ENCODE measurements at places on chromosomes 11 and 22.
A peak's percentile ranks its signal among the peaks of the same experiment; 100 is the strongest.

DNA sequence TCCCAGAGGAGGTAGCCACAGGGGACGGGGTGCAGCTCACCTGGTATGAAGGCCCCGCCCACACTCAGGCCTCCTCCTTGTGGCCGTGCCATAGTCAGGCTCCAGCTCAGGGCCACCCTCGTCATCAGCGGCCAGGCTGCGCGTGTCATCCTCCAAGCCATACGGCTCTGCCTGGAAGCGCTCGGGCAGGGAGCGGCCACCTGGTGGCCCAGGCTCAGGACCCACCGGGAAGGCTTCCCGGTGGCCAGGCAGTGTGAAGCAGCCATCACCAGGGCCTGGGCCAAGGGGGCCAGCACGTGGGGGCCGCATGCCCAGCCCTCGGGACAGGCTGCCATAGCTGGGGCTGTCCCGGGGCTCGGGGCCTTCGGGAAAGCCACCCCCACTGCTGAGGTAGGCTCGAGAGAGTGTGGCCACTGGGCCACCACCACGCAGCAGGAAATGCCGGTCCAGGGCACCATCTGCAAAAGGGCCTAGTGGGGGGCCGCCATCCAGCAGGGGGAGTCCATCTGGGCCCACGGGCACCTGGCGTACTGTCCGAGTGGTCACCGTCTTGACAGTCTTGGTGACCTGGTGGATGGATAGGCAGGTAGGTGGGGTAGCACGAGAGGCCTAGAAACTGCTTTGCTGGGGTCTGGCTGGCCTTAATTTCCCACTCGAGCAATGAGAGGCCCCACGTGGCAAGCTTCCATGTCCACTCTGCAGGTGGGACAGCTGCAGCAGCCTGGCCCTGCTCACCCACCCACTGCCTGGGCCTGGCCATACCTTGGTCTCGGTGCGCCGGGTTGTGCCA lies 35.3 kb downstream of the ARVCF start:
- DNase-seq, result no peak

DNA sequence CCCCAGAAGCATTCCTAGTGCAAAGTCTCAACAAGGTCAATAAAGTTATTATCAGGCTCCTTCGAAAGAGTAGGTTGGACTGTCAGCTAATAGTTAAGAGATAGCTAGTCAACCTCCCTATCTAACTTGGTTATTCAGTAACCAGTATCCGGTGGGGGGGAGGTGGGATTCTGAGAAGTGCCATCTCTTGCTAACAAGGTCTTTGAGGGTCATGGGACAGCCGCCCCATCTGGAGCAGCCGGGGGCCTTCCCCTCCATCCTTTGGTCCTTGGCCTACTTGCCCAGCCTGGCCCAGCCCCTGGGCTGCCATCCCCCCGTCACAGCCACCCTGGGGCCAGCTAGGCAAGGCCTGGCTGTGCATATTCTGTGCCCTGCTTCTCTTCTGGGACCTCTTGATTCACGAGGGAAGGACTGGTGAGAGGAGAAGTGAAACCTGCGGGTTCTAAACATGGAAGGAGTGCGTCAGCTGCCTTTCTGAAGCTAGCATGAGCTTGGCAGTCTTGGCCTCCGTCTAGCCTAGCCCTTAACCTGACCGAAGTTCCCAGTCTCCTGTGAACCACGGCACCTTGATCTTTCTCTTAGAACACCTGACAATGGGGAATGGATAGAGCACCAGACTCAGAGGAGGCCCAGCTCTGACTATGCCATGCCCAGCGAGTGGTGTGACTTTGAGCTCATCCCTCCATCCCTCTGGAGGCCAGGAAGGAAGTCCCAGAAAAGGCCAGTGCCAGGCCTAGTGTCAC lies 9.3 kb downstream of the SLC37A2 start:
- DNase-seq, result no peak

DNA sequence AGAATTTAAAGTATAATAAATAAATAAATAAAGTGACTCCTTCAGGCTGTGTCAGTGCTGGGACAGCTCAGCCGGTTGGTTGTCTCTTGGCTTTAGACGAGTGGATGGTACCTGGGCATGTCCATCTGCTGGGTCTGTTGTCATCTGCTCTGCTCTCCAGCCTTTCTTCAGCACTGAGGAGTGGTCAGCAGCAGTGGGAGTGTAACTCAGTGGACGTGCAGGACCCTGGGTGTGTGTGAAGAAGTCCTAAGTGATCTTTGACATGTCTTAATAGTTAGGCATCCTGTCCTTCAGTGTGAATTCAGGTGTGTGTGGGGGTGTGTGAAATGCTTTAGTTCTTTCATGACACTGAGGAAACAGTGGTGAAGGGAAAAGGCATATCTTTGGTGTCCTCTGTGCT lies 24.3 kb downstream of the AMOTL1 start:
- no peak for DNase-seq

GRCh38 chr22:19178065-19178656 lies 375 bp downstream of the SLC25A1 start:
- DNase-seq, result peak; percentile 46

- DNase-seq, result no peak
These were observed 840.3 kb downstream of the OPCML start for GRCh38 chr11:132691848-132692550.

DNA sequence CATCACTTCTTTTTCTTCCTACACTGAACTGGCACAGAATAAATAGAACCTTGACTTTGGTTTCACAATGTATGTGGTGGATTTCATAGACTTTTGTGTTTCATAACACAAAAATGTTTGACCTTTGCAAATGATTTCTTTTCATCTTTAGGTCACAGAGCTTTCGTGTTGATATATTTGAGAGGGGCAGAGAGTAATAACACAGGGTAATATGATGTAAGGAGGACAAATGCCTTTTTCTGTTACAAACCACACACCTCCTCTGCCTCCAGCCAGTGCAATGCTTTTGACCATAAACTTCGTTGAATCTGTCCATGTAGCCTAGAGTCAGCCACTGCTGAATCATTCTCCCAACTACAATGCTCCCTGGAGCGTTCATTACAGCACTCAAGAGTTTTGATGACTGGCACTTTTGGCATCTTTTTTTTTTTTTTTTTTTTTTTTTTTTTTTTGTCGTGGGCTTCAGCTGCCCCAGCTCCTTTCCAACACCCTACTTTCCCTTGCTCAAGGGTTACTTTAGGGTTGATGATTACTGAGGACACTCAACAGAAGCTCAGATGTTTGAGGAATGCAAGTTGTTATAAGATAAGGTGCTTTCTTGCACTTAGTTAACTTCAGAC lies 11.4 kb upstream of the CAT start:
- DNase-seq, result no peak

DNA sequence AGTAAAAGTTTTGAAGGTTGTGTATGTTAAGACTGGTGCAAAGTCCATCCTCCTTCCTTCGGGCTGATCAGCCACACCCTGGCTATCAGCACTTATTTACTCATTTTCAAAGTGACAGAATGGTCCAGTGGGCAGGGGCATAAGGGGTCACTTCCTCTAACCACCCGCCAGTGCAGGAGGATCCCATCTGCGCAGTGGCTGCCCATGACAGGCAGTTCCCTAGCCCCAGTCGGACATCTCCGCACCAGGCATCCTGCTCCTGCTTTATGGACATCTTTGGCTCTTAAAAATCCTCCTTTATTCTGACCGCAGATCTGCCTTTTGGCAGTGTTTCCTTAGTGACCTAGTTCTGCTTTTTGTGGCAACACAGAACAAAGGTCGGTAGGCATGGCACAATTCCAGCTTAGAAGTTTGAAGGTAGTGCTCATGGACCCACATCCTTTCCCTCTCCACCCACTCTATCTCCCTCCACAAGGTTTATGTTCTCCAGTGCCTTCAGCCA lies 55.9 kb downstream of the BMAL1 start:
- DNase-seq, result no peak

DNA sequence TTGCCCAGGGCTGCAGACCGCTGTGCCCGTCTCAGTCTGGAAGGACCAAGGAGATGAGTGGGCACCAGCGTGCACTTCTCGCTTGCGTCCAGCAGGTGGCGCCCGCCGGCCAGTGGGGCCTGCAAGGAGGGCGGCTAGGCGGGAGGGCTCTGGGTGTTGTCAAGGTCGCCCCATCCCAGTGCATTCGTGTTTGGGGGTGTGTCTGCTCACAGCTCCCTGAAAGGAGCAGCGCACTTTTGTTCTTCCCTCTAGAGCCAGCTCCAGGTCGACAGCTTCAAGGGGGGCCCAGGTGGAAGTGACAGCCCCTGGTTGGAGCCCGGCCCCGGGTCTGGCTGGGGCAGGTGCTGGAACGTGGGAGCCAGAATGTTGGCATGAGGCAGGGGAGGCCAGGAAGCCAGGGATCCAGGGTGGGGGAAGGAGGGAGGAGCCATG lies 23.4 kb upstream of the MPPED1 start:
- DNase-seq, result peak; percentile 73

DNA sequence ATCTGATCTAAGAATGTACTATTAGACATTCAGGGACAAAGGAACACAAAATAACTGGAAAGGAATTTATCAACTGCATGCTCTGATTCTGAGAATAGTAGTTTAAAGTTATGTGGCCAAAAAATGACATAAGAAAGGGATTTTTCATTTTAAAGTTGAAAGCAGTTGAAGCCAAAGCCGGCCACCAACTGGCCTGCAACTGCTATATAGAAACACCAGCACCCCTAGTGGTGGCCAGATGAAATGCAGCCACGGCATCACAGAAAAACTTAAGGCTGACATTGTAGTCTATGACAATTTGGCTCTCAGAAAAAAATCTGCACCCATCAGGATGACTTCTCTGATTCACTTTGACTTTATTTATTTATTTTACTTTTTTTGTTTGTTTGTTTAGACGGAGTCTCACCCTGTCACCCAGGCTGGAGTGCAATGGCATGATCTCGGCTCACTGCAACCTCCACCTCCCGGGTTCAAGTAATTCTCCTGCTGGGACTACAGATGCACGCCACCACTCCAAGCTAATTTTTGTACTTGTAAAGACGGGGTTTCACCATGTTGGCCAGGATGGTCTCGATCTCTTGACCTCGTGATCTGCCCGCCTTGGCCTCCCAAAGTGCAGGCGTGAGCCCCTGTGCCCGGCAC lies 59.2 kb downstream of the SLC35F2 start:
- DNase-seq, result peak; percentile 32

- DNase-seq, result no peak
These were observed 820.4 kb upstream of the CCDC90B start for GRCh38 chr11:84106541-84106940.

DNA sequence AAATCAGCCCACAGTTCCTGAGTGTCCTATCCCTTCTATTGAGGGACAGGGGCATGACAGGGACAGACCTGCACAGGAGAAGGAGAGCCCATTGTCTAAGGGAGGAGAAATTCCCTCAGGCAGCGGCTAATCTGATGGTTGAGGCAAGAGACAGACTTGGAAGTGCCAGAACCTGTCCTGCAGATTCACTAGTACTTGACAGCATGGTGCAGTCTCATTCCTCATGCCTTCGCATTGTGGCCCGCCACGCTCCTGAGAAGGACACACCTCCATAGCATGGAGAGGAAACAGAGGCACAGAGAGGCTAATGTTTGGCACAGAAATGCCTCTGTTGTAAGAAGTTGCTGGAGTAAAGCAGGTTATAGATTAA lies 3.2 kb downstream of the P2RY6 start:
- DNase-seq, result no peak

DNA sequence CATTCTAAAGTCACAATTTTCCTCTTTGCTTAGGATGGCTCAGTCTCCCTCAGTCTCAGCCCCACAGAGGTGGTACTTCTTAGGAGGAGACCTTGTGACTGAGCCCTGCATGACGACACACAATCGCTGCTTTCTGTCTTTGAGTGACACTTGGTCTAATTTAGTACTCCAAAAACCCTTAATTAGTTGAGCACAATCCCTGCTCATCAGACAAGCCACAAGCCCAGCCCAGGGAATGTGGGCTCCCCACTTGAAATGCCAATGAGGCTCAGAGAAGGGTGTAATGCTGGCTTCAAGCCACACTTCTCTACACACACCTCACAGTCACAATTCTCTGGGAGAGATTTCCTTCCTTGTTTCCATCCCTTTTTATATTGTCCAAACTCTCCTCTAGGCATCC lies 101.8 kb downstream of the FEZ1 start:
- DNase-seq, result no peak

GRCh38 chr22:35335468-35335867 lies 35.8 kb downstream of the TOM1 start:
- no peak for DNase-seq

- DNase-seq, result no peak
These were observed 18.1 kb upstream of the HSPA8 start for GRCh38 chr11:123080015-123080414.

DNA sequence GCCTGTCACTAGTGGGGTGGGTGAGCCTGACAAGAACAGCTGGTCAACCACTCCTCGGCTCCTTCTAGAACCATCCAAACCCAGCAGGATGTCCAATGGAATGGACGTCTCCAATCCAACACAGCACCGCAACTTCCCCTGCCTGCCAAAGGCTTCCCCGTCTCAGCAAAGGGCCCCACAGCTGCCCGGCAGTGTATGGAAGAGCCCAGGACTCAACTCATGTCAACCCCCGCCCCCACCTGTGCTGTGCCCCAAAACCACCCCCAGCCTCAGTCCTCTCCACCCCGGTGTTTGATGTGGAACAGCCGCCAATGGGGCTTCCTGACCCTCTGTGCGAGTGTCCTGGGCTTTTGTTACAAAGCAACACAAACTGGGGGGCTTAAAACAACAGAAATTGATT lies 223.8 kb downstream of the CTTN start:
- DNase-seq, result no peak

DNA sequence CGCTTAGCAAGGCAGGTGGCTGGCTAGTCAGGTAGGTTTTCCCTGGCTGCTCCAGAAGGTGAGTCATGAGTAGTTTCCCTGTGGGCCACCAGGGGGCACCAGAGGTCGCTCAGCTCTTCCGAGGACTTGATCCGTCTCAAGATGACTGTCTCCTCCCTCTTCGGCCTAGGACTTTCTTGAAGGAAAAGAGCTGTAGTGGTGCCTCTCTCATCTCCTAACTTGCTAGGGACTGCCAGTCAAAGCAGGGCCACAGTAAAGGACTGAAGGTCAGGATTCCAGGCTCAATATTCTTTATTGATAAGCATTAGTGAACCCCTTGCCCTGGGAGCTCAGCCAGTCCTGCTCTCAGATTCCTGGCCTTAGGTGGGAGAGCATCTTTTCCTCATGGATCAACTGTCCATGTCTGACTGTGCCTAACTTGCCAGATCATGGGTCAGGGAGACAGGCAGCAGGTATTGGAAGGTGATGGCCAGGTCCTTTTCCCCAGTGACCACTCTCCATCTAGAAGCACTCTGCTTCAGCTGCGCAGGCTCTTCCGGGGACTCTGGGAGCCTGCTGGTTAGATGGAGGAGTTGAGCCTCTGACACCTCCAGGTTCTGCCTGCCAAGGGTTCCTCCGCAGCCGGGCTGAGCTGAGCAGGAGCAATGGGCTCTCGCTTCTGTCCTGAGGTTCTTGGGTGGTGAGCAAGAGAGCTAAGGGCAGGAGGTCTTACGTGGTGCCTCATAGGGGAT lies 1.9 kb downstream of the POLD4 start:
- DNase-seq, result peak; percentile 43

- peak; percentile 2 for DNase-seq
These were observed 1850.2 kb upstream of the RAG2 start for GRCh38 chr11:38448284-38448683.

All from COR-L47 (cell line).